Osteocyte (in vitro differentiated cells): ENCODE measurements at places on chromosomes 16 and 17.

- H3K4me3 ChIP-seq: no peak overlapping the region
- DNase-seq: peak; percentile 19
- H3K27me3 ChIP-seq: no peaks in the 10 kb centered on the region
- H3K4me1 ChIP-seq: no peaks in the 10 kb centered on the region
- no peak overlapping the region for H3K27ac ChIP-seq
These were observed 167.0 kb downstream of the UTP18 start for GRCh38 chr17:51427323-51427811.

GRCh38 chr16:2520784-2521531, 787 bp downstream of the AMDHD2 start:
- H3K4me3 ChIP-seq: peak overlapping the region; percentile 80
- H3K27ac ChIP-seq: peak overlapping the region; percentile 54
- H3K36me3 ChIP-seq: peaks cover 17% of the 10 kb centered on the region
- no peak for DNase-seq

DNA sequence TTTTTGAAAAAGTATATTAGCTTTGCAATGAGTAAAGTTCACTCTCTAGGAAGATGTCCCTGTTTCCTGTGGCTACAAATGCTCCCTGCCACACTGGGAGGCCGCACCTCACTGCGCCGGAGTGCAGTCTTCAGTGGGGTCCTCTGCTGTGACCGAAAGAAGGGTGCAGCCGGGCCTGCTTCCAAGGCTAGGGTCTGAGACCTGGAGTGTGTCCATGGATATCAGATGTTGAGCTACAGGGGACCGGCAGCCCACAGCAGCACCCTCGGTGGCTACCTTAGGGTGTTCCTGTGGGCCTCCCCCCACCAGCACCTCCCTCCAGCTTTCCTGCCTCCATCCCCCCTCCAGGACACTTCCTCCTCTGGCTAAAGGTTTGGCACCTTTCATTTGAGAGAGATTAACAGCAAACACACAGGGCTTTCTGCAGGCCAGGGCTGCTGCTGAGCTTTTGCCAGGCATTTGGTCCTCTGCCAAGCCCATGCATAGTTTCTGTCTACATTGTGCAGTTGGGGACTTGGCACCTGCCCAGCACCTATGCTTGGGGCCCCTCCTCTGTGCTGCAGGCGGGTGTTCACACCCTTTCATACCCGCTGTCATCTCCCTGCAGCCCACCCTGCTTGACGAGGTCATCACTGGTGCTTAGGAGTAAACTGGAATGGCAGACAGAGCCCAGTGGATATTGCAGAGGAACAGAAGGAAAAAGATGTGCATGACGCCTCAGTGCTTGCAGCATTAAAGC, 33.8 kb upstream of the CRISPLD2 start:
- no peak overlapping the region for H3K4me3 ChIP-seq
- H3K36me3 ChIP-seq: no peaks in the 10 kb centered on the region
- no peak overlapping the region for H3K27ac ChIP-seq
- no peaks in the 10 kb centered on the region for H3K27me3 ChIP-seq
- DNase-seq: no peak
- peaks cover 28% of the 10 kb centered on the region for H3K4me1 ChIP-seq

DNA sequence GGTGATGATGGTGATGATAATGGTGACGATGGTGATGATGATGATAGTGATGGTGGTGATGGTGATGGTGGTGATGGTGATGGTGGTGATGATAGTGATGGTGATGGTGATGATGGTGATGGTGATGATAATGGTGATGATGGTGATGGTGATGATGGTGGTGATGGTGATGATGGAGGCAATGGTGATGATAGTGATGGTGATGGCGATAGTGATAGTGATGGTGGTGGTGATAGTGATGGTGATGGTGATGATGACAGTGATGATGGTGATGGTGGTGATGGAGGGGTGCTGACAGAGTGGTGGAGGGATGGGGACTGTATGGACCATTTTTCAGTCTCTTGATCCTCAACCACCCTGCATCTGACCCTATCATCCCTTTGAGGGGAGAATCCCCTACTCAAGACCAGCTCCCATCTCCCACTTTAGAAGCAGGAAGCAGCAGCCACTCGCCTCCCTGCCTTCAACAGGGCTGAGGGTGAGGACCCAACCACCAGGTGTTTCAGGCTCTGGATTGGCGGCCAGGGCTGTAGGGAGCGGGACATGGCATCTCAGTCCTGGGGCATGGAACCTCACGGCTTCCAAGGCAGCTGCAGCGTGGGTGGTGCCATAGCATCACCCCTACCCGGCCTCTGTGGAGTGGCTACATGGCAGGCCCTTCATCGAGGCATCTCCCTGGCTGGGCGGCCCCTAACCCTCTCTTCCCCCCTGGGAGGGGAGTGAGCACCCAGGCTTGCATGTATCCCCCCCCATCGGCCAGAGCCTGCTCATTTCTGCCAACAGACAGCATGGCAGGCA, 4.5 kb downstream of the FSCN2 start:
- H3K27me3 ChIP-seq: no peaks in the 10 kb centered on the region
- H3K4me3 ChIP-seq: no peak overlapping the region
- H3K36me3 ChIP-seq: peaks cover under 1% of the 10 kb centered on the region

DNA sequence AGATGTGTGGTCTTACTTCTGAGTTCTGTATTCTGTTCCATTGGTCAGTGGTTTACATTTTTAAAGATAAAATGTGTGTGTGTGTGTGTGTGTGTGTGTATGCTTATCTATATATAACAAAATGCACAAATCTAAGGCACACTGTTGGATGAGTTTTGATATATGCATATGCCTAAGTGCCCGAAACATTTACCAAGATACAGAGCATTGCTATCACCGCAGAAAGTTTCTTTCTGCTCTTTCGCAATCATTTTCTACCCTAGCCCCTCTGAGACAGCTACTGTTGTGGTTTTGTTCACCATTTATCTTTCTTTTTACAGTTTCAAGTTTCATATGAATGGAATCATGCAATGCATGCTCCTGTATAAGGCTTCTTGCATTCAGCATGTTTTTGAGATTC, 97.0 kb downstream of the MRTFB start:
- no peak overlapping the region for H3K4me3 ChIP-seq
- H3K27ac ChIP-seq: no peak overlapping the region
- H3K4me1 ChIP-seq: peaks cover 12% of the 10 kb centered on the region
- H3K27me3 ChIP-seq: no peaks in the 10 kb centered on the region
- H3K36me3 ChIP-seq: peaks cover 3% of the 10 kb centered on the region

DNA sequence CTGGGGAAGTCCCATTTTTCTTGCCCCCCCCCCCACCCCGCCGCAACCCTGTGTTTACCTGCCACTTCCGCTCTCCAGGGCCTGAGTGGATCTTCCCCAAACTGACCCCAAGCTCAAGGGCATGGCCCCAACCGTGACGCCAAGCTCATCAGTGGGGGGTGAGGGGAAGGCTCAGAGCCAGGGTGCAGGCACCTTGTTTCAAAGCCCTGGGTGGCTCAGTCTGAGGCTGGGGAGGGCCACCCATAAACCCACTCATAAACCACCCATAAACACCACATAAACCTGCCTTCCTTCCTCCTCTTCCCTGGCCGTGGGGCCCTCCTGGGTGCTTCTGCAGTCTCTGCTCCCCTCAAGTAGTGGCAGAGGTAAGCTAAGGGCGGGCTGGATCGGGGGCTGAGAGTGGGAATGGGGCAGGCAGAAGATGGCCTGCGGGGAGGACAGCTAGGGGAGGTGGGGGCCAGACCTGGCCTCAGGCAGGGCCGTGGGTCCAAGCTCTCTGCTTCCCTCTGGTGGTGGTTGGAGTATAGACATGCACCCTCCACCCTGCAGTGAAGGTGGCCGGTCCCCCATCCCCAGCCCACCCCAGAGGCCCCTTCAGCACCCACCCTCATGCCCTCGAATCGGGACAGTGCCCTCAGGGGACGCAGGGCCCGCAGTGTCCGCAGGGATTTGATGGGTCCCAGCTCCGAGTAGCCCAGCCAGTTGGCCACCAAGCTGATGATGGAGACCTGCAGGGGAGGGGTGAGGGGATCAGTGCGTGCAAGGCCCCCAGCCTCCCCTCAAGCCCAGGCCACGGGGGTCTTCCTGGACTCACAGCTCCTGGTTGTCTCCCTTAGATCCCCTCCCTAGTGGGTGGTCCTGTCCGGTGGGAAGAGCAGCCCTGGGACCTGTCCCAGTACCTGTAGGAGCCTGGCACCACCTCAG, 14.6 kb upstream of the CD79B start:
- no peak overlapping the region for H3K27ac ChIP-seq
- no peak for DNase-seq
- no peaks in the 10 kb centered on the region for H3K4me1 ChIP-seq
- peaks cover 5% of the 10 kb centered on the region for H3K27me3 ChIP-seq

DNA sequence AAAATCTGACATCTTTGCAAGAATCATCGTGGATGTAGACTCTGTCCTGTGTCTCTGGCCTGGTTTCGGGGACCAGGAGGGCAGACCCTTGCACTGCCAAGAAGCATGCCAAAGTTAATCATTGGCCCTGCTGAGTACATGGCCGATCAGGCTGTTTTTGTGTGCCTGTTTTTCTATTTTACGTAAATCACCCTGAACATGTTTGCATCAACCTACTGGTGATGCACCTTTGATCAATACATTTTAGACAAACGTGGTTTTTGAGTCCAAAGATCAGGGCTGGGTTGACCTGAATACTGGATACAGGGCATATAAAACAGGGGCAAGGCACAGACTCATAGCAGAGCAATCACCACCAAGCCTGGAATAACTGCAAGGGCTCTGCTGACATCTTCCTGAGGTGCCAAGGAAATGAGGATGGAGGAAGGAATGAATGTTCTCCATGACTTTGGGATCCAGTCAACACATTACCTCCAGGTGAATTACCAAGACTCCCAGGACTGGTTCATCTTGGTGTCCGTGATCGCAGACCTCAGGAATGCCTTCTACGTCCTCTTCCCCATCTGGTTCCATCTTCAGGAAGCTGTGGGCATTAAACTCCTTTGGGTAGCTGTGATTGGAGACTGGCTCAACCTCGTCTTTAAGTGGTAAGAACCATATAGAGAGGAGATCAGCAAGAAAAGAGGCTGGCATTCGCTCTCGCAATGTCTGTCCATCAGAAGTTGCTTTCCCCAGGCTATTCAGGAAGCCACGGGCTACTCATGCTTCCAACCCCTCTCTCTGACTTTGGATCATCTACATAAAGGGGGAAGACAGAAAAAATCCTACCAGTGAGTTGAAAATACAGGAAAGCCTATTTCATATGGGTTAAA, at the start of gene G6PC1:
Gene G6PC1 (plus strand): TSS at position 340 of the 872 bp plus-strand sequence. CDS start 78 bp downstream, at position 418.
- H3K4me3 ChIP-seq: no peak within 1 kb of the TSS
- H3K27me3 ChIP-seq: peaks cover 29% of the 10 kb centered on the region
- no peaks in the 10 kb centered on the region for H3K36me3 ChIP-seq
- no peaks in the 10 kb centered on the region for H3K4me1 ChIP-seq

DNA sequence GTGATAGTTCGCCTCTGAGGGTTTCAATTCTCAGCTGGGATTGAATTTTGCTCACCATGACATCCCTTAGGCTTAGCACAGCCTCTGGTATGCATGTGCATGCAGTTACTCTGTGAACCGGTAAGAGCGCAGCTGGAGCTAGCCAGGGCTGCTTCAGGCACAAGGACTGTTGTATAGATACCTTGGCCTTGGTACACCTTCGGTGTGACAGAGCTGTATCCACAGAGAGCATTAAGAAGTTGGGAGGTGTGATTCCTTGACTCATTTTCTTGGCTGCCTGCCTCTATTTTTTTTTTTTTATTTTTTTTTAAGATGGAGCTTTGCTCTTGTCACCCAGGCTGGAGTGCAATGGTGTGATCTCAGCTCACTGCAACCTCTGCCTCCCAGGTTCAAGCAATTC, 2.2 kb upstream of the NUTF2 start:
- peaks cover 51% of the 10 kb centered on the region for H3K4me1 ChIP-seq
- H3K4me3 ChIP-seq: peak overlapping the region; percentile 44
- H3K27ac ChIP-seq: peak overlapping the region; percentile 34

DNA sequence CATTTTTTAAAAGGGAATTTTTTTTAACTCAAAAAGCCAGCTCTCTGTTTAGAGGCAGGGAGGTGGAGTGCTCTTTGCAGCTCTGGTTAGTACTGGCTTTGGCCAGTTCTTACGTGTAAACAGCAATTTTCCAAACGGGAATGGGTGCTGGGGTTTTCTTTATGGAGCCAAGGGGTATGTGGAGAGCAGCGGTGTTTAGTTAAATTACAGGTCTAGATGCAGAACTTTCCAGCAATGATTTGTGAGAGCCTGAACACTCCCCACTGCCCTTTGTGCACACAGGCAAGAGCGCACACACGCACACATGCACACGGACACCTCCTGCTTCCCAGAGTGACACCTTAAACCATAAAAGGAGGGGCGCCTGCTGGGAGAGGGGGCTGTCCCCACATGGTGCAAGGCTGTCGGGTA, 140.2 kb downstream of the MSI2 start:
- peaks cover 14% of the 10 kb centered on the region for H3K4me1 ChIP-seq
- H3K27ac ChIP-seq: no peak overlapping the region
- H3K27me3 ChIP-seq: no peaks in the 10 kb centered on the region
- no peak for DNase-seq
- H3K4me3 ChIP-seq: no peak overlapping the region
- H3K36me3 ChIP-seq: peaks cover 15% of the 10 kb centered on the region

GRCh38 chr17:16478649-16479048, 13.3 kb downstream of the LRRC75A start:
- no peaks in the 10 kb centered on the region for H3K36me3 ChIP-seq
- no peak for DNase-seq
- H3K4me3 ChIP-seq: no peak overlapping the region
- no peak overlapping the region for H3K27ac ChIP-seq

DNA sequence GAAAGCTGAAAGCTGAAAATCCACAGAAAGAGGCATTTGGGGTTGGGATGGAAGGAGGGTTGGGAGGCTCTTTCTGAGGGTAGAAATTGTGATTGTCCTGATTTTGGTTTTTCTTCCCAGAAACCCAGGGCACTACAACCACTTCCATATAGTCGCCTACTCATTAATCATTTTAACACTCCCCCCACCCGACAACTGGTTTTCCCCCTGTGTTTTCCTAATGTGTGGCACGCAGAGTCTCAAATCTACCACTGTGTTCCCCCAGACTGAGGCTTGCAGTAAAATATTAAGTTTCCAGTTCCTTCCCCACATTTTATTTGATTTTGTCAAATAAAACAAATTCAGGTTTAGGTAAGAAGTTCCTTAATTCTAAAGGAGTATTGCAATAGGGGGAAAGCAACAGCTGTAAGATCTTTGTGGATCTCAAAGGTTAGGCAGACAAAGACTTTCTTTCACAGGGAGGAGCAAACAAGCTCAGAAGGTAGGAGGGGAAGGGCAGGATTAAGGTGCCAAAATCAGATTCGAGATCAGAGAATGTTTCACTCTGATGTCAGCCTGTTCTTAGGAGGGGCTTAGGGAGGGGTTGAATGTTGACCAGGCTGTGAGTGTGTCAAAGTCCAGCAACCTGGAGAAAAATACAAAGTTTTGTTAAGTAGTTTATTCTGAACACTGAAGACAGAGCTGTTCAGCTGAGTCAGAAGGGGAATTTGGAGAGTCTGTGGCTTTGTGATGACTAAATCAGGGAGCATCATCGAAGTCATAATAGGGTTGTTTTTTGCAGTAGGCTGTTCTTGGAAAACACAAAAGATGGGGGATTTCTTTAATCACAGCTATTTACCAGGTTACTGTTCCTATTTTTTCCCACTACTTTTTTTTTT, 3.6 kb downstream of the ZNF267 start:
- no peak overlapping the region for H3K4me3 ChIP-seq
- no peak for DNase-seq
- peaks cover 4% of the 10 kb centered on the region for H3K36me3 ChIP-seq
- peaks cover 54% of the 10 kb centered on the region for H3K4me1 ChIP-seq
- peak overlapping the region; percentile 98 for H3K27ac ChIP-seq
